ENCODE measurements at places on chromosomes 3 and 15.

DNA sequence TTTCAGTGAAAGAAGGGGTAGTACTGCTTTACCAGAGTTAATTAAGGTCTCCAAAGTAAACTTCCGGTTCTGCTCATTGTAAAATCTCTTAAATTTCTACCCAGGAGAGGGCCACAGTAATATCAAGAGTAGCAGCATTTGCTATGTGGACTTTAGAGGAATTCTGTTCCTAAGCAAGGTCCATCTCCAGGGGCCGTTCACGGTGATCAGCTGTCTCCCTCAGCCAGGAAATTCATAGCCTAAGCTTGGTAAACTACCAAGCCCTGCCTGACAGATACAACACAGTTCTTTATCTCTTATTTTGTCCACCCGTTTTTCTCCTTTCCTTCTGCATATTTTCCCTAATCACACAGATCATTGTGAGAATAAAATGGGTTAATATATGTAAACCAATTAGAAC lies 2.3 kb downstream of the DUT start:
- DNase-seq = no peak

GRCh38 chr3:37995652-37996641 lies 5.4 kb downstream of the VILL start:
- DNase-seq = no peak

GRCh38 chr15:42736178-42736792 lies 643 bp downstream of the CDAN1 start:
- DNase-seq = peak; percentile 66

- DNase-seq = no peak
Measured at GRCh38 chr3:179688850-179689249, 36.0 kb downstream of the USP13 start.

GRCh38 chr3:107130089-107130700 lies 247.0 kb upstream of the CCDC54 start:
- no peak for DNase-seq

DNA sequence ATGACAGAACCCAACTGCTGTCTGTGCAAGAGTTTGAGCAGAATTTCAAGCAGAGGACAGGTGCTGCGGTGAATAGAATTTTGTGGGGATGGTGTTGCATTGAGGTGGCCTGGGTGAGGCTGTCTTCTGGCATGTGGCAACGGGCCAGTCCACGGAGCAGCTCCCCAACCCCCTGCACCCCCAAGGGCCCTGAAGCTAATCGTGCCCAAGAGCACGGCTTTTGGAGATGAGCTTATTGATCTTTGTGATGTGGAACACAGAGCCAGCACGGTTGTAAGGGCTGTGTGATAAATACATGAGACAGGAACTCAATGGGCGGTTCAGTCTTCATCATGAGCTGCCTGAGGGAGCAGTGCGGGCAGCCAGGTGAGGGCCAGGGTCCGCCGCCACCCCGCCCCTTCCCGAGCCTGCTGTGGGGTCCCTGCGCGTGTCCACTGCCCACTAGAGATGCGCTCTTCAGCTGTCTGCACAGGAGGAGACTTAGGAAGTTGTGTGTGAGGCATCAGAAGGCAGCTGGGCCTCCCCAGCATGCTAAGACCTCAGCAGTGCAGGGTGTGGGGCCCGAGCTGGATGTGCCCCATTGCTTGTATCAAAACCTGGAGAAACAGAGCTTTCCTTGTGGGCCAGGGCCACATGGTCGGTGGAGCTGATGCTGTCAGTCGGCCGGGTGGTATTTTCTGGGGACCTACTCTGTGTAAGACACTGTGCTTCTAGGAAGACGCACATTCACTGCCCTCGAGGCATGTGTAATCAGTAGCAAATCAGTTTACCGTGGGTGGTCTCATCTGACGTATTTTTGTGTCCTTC lies 90.5 kb downstream of the CHRNA7 start:
- no peak for DNase-seq

- no peak for DNase-seq
Measured at GRCh38 chr3:64459711-64460110, 228.1 kb downstream of the ADAMTS9 start.

DNA sequence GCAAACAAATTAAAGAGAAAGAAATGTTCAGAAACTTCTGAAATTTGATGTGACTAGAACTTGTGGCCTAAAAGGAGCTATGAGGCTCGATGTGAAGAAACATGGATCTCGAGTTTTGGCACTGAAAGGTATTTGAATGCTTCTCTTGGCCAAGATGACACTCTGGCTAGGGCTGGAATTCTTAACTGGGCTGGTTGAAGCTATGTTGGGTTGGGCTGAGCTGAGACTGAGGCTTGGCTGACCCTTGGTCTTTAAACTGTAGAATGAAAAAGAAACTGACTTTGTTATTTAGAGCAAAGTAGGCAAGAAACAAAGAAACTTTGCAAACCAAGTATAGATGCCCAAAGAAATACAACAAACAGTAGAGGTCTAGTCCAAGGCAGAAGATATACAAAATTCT lies 28.1 kb upstream of the CLDN16 start:
- no peak for DNase-seq

- no peak for DNase-seq
Measured at GRCh38 chr15:51299187-51300015, 39.0 kb downstream of the CYP19A1 start.

DNA sequence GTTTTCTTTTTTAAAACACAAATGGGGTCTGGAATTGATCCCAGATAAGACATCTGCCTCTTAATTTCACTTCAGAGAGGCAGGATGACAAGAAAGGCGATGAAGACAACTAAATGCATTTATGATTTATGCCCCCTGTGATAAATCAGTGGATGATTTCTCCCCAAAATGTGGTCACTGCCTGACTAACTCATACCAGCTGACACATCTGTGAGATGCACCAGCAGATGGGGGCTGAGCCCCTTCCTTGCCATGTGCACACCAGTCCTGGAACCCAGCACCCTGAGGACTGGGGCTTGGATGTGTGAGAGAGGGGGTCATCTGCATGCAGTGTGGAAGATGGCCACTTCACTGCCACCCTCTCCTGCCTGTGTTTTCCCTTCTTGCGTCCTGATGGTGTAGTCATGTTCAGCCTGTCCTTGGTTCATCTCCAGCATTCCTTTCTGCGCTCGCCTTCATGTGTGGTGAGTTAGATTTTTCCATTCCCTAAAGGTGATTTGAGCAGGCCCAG lies 264.3 kb downstream of the LRTM1 start:
- no peak for DNase-seq

- no peak for DNase-seq
Measured at GRCh38 chr3:149586871-149587270, 71.0 kb downstream of the WWTR1 start.
